Ureter (tissue), 1 donor: ENCODE measurements at places on chromosomes 2 and 18.
A peak's percentile ranks its signal among the peaks of the same experiment; 100 is the strongest.

DNA sequence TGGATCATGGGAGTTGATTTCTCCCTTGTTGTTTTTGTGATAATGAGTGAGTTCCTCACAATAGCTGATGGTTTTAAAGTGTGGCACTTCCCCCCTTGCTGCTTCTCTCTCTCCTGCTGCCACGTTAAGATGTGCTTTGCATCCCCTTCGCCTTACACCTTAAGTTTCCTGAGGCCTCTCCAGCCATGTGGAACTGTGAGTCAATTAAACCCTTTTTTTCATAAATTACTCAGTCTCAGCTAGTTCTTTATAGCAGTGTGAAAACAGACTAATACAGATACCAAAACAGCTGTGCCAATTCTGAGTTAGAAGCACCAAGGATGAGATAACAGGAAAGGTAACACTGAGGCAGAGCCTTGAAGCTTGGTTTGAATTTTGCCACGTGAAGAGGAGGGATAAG is 44.7 kb downstream of the ITSN2 start:
- no peak for DNase-seq

GRCh38 chr2:170715932-170716777 is 1.0 kb downstream of the SP5 start:
- no peak for DNase-seq

- peak; percentile 50 for DNase-seq
These were observed 14.7 kb upstream of the EML6 start for GRCh38 chr2:54708584-54709335.

DNA sequence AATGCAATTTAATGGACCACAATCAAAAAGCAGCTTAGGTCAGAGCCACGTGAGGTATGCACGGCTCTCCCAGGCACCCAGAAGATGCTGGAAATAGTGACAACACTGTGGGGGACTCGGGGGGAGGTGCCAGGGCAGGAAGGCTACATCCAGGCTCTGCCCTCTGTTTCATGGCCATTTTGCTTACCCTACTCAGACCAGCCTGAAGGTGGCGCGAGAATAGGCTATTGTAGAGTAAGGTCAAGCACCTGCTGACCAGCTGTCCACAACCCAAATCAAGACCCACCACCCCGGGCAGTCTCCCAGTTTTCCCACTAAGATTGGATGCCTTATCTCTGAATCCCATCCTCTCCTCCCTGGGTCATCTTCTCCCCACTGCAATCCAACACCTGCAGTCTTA is 115.7 kb downstream of the VIT start:
- DNase-seq = no peak
